T-helper 17 cell (primary cell): ENCODE measurements at places on chromosomes 1 and 21. TPM values are rescaled to one million over a fixed set of nuclear protein-coding genes. Genes with fewer than 3 reads are reported as not detected.

- no peak for DNase-seq
Measured at GRCh38 chr21:44969931-44970755, 30.3 kb downstream of the SLX9 start.

DNA sequence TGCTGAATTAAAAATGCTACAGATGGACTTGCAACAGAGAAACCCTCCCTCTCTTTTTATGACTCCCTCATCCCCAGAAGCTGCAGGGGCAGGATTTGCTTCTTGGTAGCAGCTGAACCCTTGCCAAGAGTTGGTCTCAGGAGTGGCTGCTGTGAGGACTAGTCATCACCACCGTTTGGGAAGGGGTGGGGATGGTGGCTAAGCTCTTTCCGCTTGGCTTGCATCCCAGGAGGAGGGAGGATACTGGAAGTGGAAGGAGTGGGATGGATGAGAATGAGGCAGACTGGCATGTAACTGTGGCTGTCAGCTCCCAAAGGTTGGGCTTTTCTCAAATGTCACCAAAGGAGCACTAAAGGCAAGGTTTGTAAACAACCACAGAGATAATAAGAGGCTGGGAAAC lies 50.8 kb upstream of the COL24A1 start:
- no peak for DNase-seq

GRCh38 chr1:216425577-216425976 lies 2.3 kb upstream of the USH2A start:
- no peak for DNase-seq

GRCh38 chr1:229046251-229046853 lies 224.6 kb upstream of the RAB4A start:
- DNase-seq = no peak

DNA sequence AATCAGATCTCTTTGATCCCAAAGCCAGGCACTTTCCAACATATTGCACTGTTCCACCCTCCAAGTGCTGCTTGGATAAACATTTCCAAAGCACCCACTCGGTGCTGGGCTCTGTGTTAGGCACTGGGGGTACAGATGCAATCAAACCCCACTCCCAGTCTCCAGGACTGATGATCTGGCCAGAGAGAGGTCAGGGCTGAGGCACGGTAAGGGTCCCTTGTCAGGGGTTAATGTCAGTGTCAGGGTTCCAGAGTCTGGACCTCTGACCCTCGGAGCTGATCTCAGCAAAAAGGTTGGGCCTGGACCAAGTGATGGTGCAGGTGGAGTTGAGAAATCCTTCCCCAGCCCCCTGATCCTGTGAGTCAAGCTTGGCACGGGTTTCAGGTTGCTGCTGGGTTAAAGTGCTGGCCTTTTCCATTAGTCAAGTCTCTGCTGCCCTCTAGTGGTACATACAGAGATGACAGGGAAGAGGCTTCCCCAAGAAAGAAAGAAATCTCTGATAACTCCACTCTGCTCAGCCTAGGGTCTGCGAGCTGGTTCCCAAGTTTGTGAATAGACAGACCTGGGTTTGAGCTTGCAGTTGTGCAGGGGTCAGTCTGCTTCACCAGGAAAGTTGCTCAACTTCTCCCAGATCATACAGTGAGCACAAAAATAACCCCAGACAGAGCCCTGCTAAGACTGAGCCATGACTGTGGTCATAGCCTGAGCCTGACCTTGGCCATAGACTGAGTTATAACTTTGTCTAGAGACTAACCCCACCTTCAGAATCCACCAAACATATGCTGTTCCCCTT lies 74.6 kb downstream of the DMRTA2 start:
- no peak for DNase-seq

The RCOR3 gene
- total RNA-seq = 58.5 TPM

The CD247 gene
- 295 TPM for total RNA-seq

The NBPF4 gene
- not detected for total RNA-seq
